Smooth muscle cell of the umbilical artery (primary cell): ENCODE measurements at places on chromosomes 5 and 9. TPM values are rescaled to one million over a fixed set of nuclear protein-coding genes. Genes with fewer than 3 reads are reported as not detected.

Gene DEPDC1B
- total RNA-seq, result 1.5 and 4.8 TPM in 2 replicates

Gene GARIN3
- total RNA-seq, result not detected in 2 replicates

Gene SLC36A3
- total RNA-seq, result not detected in 2 replicates

Gene FOXD4L4
- total RNA-seq, result 0.18 TPM in 1 of 2 replicates, not detected in the other

Gene SPATA31C1
- total RNA-seq, result not detected in 2 replicates

Gene LCN9
- total RNA-seq, result not detected in 2 replicates

Gene KIF4B
- total RNA-seq, result 0.09 TPM in 1 of 2 replicates, not detected in the other

Gene NANS
- total RNA-seq, result 84.6 and 87.3 TPM in 2 replicates

Gene CRB2
- total RNA-seq, result not detected in 2 replicates

Gene DRD1
- under 0.01 TPM in 1 of 2 replicates, not detected in the other for total RNA-seq

Gene EFCAB9
- not detected in 2 replicates for total RNA-seq

Gene PCDHAC2
- total RNA-seq, result 0.30 and 0.32 TPM in 2 replicates

Gene PIP5KL1
- 1.5 and 2.3 TPM in 2 replicates for total RNA-seq

Gene PCDHGA6
- total RNA-seq, result 3.2 and 4.2 TPM in 2 replicates

Gene FGF10
- total RNA-seq, result under 0.01 TPM in 1 of 2 replicates, not detected in the other

Gene SOHLH1
- total RNA-seq, result not detected in 2 replicates

Gene ROR2
- 19.9 and 20.5 TPM in 2 replicates for total RNA-seq

Gene OR1J2
- total RNA-seq, result not detected in 2 replicates

Gene TTC16
- total RNA-seq, result 0.05 TPM in 1 of 2 replicates, not detected in the other

Gene UTP15
- total RNA-seq, result 22.9 and 26.1 TPM in 2 replicates

Gene TAF11L5
- not detected in 2 replicates for total RNA-seq

Gene AMBP
- not detected in 2 replicates for total RNA-seq

Gene GIN1
- total RNA-seq, result 7.0 and 8.9 TPM in 2 replicates

Gene CRHBP
- total RNA-seq, result not detected in 2 replicates

Gene FRMD3
- 0.32 and 0.89 TPM in 2 replicates for total RNA-seq

Gene AGXT2
- total RNA-seq, result not detected in 2 replicates

Gene CTNND2
- total RNA-seq, result under 0.01 TPM in 1 of 2 replicates, not detected in the other

Gene BRINP1
- total RNA-seq, result not detected in 2 replicates

Gene CAMSAP1
- 19.9 and 38.7 TPM in 2 replicates for total RNA-seq

Gene ENG
- 16.0 and 31.6 TPM in 2 replicates for total RNA-seq

Gene NUP188
- total RNA-seq, result 43.7 and 88.7 TPM in 2 replicates

Gene ATP10B
- total RNA-seq, result not detected in 2 replicates

Gene NDFIP1
- 76.9 and 125 TPM in 2 replicates for total RNA-seq

Gene PCDHA13
- total RNA-seq, result 0.09 TPM in 1 of 2 replicates, not detected in the other

Gene CXCL14
- 0.97 and 3.6 TPM in 2 replicates for total RNA-seq

Gene SLC25A25
- 19.2 and 21.7 TPM in 2 replicates for total RNA-seq

Gene LOX
- total RNA-seq, result 782 and 874 TPM in 2 replicates

Gene SPAAR
- total RNA-seq, result 0.14 TPM in 1 of 2 replicates, not detected in the other

Gene EIF4E1B
- total RNA-seq, result not detected in 2 replicates

Gene TXNDC8
- not detected in 2 replicates for total RNA-seq

Gene NME5
- 2.0 and 2.4 TPM in 2 replicates for total RNA-seq
